ENCODE measurements at places on chromosomes 7 and 10.

- H3K36me3 ChIP-seq: no peaks in the 10 kb centered on the region
- H3K27ac ChIP-seq: no peak overlapping the region
- no peaks in the 10 kb centered on the region for H3K27me3 ChIP-seq
- DNase-seq: no peak
- no peak overlapping the region for H3K4me3 ChIP-seq
- peaks cover 13% of the 10 kb centered on the region for H3K4me1 ChIP-seq
These were observed 29.8 kb upstream of the VCL start for GRCh38 chr10:73968098-73968521.

DNA sequence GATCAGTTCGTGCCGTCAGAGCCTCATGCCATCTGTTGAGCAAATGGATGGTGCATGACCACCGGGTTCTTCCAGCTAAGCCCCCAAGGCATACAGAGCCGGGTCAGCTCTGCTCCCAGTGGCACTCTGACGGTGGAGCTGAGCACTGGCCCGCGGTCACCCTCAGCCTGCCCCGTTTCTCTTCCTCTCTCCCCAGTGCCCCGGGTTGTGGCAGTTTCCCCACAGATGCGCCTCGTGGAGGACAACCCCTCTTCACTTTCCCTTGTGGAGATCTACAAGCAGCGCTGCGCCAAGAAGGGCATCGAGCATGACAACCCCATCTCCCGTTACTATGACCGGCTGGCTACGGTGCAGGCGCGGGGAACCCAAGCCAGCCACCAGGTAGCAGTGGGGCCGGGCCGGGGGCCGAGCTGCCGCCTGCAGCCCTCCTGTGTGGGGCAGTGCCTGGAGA is 129.9 kb downstream of the TRRAP start:
- H3K4me3 ChIP-seq: no peak overlapping the region
- DNase-seq: no peak
- no peaks in the 10 kb centered on the region for H3K27me3 ChIP-seq
- H3K36me3 ChIP-seq: peaks cover 5% of the 10 kb centered on the region
- no peaks in the 10 kb centered on the region for H3K4me1 ChIP-seq
- H3K27ac ChIP-seq: no peak overlapping the region

DNA sequence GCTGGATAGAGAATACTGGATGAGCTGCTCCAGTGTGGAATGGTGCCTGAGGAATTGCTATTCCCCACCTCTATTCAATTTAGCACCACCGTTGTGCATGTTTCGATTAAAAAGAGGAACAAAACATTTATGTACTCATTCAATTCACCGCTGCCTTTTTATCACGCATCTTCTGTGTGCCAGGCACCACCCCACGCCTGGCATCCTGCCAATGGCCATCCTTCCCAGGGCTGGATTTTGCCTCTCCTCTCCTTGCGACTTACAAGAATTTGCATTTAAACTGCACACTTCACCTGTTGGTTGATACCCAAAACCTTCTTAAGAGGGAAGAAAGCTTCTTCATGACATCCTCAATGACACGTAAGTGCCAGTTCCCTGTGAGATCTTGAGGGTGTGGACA is 110.2 kb upstream of the DPP6 start:
- no peak overlapping the region for H3K4me3 ChIP-seq
- H3K27me3 ChIP-seq: no peaks in the 10 kb centered on the region
- no peaks in the 10 kb centered on the region for H3K4me1 ChIP-seq

DNA sequence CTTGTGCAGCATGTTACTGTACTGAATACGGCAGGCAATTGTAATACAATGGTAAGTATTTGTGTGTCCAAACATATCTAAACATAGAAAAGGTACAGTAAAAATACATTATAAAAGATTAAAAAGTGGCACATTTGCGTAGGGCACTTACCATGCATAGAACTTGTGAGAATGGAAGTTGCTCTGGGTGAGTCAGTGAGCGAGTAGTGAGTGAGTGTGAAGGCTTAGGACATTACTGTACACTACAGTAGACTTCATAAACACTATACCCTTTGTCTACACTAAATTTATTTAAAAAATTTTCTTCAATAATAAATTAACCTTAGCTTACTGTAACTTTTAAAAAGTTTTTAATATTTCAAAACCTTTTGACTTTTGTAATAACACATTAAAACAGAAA is 37.5 kb downstream of the BPGM start:
- peaks cover 11% of the 10 kb centered on the region for H3K27me3 ChIP-seq
- H3K4me3 ChIP-seq: no peak overlapping the region
- H3K4me1 ChIP-seq: peaks cover 6% of the 10 kb centered on the region
- peaks cover 5% of the 10 kb centered on the region for H3K36me3 ChIP-seq
- DNase-seq: no peak
- H3K27ac ChIP-seq: no peak overlapping the region

GRCh38 chr10:96570983-96571964 is 15.5 kb downstream of the TM9SF3 start:
- peaks cover 9% of the 10 kb centered on the region for H3K36me3 ChIP-seq
- H3K4me1 ChIP-seq: peaks cover 51% of the 10 kb centered on the region
- no peak overlapping the region for H3K4me3 ChIP-seq
- no peak overlapping the region for H3K27ac ChIP-seq

GRCh38 chr7:116421298-116421697 is 78.2 kb upstream of the CAV2 start:
- no peak overlapping the region for H3K4me3 ChIP-seq
- no peak overlapping the region for H3K27ac ChIP-seq
- no peak for DNase-seq
- peaks cover 12% of the 10 kb centered on the region for H3K27me3 ChIP-seq
- peaks cover 4% of the 10 kb centered on the region for H3K4me1 ChIP-seq

DNA sequence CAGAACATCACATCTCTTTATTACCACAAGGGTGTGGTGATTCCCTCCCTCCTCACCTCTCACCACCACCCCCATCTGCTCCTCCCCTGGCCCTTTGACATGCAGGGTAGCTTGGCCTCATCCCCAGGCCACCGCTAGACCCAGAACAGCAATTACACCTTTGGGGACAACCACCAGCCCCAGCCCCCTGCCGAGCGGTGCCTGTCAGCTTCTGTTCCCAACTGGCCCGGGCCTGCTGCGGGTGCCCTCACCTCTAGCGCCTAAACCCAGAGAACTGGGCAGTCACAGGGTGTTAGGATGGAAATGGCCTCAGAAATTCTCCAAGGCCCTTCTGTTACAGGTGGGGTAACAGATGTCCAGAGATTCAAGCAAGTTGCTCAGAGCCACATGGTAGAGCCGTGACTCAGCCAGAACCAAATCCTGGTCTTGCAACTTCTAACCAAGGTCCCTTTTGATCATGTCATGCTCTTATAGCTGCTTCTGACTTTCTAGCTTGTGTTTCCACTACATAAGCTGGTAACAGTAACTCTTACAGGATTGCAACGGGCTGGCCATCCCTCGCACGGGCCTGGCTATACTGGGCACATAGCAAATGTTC is 78.0 kb downstream of the PRKAG2 start:
- no peak for DNase-seq
- peaks cover 28% of the 10 kb centered on the region for H3K4me1 ChIP-seq
- H3K27ac ChIP-seq: no peak overlapping the region

DNA sequence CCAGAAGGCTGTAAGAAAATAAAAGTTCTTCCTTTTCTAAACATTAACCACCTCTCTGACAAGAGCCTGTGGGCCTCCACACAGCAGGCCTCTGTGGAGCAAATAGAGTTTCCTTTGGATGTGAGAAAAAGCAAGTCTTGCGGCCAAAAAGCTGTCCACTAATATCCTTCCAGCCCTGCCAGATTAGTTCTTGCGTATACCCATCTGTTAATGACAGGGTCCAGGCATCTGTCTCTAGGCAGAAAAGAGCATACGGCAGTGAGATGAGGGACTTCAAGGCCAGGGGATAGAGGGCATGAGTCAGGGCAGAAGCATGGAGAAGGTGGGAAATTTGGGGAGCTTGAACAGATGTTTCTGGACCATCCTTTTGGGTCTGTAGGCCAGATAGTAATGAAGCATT is 164.9 kb downstream of the NSUN6 start:
- no peak for DNase-seq
- no peaks in the 10 kb centered on the region for H3K36me3 ChIP-seq
- no peak overlapping the region for H3K27ac ChIP-seq
- no peaks in the 10 kb centered on the region for H3K4me1 ChIP-seq
- H3K27me3 ChIP-seq: peaks cover 4% of the 10 kb centered on the region
- no peak overlapping the region for H3K4me3 ChIP-seq

DNA sequence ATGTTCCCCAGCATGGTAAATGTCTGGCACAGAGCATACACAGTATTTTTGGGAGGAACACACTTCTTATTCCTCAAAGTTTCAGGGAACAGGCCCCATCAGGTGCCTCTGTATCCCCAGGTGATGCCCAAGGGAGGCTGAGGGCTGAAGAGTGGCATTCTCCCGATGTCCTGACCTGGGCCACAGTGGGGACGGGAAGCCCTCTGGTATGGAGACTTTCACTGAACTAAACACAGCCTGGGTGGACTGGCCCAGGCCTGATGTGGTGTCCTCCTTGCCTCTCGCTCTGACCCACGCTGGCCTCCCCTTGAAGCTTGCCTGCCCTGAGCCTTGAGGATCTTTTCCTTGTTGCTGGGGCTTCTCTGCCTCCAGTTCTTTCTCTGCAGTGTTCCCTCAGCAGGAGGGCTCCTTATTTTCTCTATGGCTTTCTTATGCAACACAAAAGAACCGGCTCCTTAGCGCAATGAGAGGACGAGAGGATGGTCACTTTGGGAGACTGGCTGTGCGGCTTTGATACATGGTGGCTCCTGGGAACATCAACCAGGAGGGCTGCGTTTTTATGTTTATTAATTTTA is 157.5 kb upstream of the TNS3 start:
- H3K4me3 ChIP-seq: no peak overlapping the region
- no peak overlapping the region for H3K27ac ChIP-seq
- H3K4me1 ChIP-seq: no peaks in the 10 kb centered on the region
- H3K27me3 ChIP-seq: peaks cover 14% of the 10 kb centered on the region

- H3K27me3 ChIP-seq: no peaks in the 10 kb centered on the region
- no peak overlapping the region for H3K4me3 ChIP-seq
- no peak for DNase-seq
- H3K36me3 ChIP-seq: no peaks in the 10 kb centered on the region
These were observed 318.6 kb downstream of the PTEN start for GRCh38 chr10:88181902-88182600.

- H3K27ac ChIP-seq: no peak overlapping the region
- H3K4me1 ChIP-seq: peaks cover 3% of the 10 kb centered on the region
- H3K4me3 ChIP-seq: no peak overlapping the region
- DNase-seq: no peak
- peaks cover 14% of the 10 kb centered on the region for H3K27me3 ChIP-seq
- no peaks in the 10 kb centered on the region for H3K36me3 ChIP-seq
These were observed 18.4 kb upstream of the AKR1C1 start for GRCh38 chr10:4944841-4945240.

DNA sequence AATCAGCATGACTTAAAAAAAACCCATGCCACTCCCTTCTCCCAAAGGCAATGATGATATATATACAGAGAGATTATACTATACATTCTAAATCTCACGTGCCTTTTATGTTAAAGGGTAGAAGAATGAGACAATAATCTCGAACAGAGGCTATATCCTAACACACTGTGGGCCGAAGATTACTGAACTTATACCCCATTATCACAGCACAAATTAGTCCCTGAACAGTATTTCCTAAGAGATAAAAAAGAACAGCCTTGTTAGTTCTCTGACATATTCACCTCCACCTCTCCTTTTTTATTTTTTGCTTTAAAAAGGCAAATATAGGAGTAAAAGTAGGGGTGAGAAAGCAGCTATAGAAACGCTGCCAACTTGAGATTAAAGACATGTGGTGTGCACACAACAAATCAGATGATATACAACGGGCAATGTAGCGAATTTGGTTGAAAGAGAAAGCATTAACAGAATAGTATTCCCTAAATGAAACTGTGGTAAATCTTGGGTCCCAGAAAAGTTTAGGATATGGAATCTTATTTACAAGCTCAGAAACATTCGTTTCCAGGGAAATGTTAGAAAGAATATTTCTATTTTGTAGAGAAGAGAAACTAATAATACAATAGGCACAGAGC is 69.5 kb downstream of the JMJD1C start:
- DNase-seq: no peak
- no peaks in the 10 kb centered on the region for H3K36me3 ChIP-seq
- H3K27ac ChIP-seq: no peak overlapping the region

DNA sequence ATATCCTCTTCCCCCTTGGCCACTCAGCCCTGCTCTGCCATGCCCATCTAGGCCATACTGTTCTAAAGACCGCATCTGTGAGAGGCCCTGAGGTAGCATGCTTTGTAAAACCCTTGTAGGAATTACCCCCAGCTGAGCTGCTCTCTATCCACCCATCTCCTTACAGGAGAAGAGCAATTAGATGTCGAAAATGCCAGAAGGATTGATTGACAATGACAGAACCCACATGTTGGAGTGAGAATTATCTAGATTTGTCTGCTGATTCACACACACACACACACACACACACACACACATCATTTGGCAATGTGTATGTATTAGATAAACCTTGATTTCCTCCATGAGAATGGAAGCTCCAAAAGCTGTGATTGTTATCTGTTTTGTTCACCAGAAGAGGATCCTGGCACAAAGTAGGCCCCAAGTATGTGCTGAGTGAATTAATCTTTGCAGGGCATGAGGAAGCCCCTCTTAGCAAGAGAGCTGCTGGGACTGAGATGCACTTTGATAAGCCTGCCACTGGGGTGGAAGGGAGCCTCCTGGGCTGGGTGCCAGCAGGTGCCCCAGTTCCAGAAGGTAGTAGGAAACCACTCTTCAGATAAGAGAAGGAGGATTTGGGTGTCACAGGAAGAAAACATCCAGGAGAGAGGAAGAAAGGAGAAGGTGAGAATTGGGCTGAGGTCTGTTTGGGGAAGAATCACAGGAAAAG is 187.5 kb upstream of the ADO start:
- H3K36me3 ChIP-seq: peaks cover 2% of the 10 kb centered on the region
- peaks cover 15% of the 10 kb centered on the region for H3K4me1 ChIP-seq
- peaks cover 20% of the 10 kb centered on the region for H3K27me3 ChIP-seq
- H3K27ac ChIP-seq: no peak overlapping the region

DNA sequence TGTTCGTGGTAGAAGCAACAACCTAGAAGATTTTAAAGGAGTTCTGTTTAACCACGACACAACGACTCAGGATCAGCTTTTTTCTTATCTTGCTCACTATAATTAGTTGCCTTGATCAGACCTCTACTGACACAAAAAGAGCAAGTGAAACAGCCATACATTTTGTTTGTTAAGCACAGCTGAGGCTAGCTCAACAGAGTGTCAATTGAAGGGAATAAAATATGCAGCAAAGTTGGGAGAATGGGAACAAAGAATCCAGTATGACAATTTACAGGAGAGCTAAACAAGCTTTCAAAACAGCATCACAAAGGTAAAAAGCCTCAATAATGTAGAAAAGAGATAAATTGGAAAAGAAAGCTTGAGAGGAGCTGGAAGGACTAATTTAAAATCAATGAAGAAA is 40.5 kb upstream of the HERPUD2 start:
- H3K36me3 ChIP-seq: peaks cover 7% of the 10 kb centered on the region
- H3K27ac ChIP-seq: no peak overlapping the region
- peaks cover 6% of the 10 kb centered on the region for H3K4me1 ChIP-seq

- no peak overlapping the region for H3K27ac ChIP-seq
- peaks cover 4% of the 10 kb centered on the region for H3K36me3 ChIP-seq
These were observed 26.9 kb downstream of the PIK3AP1 start for GRCh38 chr10:96693431-96693830.

DNA sequence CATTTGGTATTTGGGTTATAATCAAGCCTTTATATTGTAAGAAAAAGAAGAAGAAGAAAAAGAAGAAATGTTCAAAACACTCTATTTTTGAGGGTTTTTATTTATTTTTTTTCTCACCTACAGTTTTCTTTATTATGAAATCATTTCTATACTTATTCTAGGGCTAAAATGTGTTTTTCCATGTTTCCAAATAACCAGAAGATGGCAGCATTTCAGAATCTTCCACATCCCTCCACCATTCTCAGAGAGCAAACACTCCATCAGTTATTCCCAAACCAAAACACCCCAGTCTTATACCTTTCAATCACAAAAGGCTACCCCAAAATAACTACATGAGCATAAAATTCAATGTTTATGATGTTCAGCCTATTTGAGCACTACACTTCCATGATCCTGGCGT is 38.7 kb upstream of the PPP1R17 start:
- H3K27me3 ChIP-seq: no peaks in the 10 kb centered on the region
- no peak for DNase-seq
- no peak overlapping the region for H3K4me3 ChIP-seq
- H3K36me3 ChIP-seq: no peaks in the 10 kb centered on the region
- H3K27ac ChIP-seq: no peak overlapping the region
